ENCODE measurements at places on chromosomes 13 and 19.

GRCh38 chr13:33845572-33846302, 27.8 kb downstream of the RFC3 start:
- no peak for DNase-seq

DNA sequence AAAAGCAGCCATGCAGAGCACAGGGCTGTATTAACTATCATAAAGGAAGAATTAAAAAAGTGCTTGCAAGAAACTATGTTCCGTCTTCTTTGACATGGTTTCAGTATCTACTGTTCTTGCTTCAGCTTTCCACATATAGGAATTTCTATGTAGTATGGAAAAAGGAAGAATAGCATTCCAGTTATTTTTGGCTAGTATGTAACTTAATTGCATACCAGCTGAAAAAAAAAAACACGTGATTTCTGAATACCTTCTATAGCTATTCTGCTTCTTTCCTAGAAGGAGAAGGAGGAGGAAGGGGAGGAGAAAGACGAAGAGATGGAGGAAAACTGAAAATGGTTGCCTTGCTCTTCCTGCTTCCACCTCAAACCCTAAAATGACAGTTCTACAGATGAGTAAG, 619.0 kb downstream of the KCTD12 start:
- DNase-seq = no peak

GRCh38 chr19:6340493-6341201, 7.2 kb upstream of the ACER1 start:
- no peak for DNase-seq

GRCh38 chr13:92727118-92727517, 499.5 kb upstream of the GPC6 start:
- DNase-seq = no peak

DNA sequence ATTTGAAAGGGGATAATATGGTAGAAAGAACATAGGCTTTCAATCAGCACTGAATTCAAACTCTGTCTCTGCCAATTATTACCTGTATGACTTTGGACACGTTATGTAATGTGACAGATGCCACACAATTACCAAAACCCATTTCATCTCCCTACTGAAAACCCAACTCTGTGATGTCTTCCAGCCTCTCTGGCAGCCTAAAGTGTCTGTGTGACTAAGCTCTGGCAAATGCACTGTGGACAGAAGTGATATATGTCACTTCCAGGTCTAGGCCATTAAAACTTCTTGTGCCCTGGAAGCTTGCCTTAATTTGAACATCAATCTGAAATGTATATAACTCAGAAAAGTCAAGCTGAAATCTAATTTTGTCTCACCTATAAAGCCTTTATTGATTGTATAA, 552.0 kb downstream of the RFC3 start:
- DNase-seq = no peak

DNA sequence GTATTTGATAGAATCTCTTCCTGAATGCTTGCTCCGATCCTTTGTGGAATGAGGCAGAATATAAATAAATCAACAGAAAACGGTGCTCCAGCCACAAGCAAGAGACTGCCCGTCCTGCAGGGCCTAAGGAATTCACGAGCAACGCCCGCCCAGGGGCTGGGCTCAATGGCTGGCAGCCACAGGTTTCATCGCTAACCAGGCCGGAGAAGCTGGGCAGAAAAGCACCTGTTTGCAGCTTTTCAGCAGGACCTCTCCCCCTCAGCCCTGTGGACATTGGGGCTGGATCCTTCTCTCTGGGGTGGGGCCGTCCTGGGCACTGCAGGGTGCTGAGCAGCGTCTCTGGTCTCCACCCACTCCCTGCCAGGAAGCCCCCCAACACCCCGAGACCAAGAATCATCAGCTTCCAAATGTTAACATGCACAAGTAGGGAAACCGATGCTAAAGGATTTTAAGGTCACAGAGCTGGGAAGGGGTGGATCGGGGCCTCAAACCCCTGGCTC, 102.5 kb downstream of the GADD45B start:
- DNase-seq = no peak

- DNase-seq = no peak
Observed at GRCh38 chr13:84497613-84498012, 615.3 kb upstream of the SLITRK1 start.

GRCh38 chr13:113364901-113365582, 1.1 kb upstream of the GRTP1 start:
- DNase-seq = no peak

DNA sequence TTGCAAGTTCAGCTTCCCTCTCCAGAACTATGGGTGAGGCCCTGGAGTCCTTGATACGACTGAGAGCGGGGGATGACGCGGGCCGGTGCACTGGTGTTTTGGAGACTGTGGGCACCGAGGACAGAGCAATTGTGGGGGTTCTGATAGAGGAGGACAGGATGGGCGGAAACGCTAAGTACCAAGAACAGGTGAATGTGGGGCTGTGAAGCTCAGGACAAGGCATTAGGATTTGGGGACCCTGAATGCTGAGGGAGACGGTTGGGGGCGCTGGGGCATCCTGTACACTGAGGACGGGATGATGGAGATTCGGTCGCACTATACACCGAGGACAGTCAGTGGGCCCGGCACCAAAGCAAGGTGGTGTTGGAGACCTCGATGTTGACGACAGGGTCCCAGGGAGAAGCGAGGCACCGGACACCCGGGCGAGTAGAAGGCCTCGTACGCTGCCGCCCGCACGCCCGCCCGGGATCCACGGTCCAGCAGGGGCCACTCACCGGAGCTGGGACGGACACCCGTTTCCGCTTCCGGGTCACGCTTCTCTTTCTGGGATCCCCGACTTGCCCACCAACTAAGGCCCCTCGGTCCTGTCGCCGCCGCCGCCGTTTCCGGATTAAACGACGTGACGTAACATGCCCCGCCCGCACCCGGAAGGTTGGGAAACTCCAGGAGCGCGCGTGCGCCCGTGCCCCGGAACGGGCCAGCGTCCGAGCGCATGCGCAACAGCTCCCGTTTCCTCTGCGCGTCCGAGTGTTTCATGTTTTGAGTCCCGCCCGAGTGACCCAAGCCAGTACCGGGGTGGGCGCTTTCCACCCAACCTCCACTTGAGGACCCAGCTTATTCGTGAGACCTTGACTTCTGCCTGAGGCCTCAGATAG, at the start of gene CHMP2A:
Gene CHMP2A, minus strand, starts transcription at position 612 of the 875 bp plus-strand sequence. CDS start 893 bp downstream, outside the sequence.
- peak; percentile 99 for DNase-seq

DNA sequence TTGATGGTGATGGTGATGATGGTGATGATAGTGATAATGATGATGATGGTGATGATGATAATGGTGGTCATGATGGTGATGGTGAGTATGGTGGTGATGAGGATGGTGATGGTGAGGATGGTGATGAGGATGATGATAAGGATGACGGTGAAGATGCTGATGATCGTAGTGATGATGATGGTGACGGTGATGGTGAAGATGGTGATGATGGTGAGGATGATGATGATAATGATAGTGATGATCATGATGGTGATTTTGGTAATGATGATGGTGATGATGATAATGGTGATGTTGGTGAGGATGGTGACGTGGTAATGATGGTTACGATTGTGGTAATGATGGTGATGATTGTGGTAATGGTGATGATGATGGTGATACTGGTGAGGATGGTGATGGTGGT, 10.8 kb upstream of the BCAT2 start:
- DNase-seq = no peak

GRCh38 chr13:111663953-111664421, 343.5 kb downstream of the TEX29 start:
- no peak for DNase-seq

DNA sequence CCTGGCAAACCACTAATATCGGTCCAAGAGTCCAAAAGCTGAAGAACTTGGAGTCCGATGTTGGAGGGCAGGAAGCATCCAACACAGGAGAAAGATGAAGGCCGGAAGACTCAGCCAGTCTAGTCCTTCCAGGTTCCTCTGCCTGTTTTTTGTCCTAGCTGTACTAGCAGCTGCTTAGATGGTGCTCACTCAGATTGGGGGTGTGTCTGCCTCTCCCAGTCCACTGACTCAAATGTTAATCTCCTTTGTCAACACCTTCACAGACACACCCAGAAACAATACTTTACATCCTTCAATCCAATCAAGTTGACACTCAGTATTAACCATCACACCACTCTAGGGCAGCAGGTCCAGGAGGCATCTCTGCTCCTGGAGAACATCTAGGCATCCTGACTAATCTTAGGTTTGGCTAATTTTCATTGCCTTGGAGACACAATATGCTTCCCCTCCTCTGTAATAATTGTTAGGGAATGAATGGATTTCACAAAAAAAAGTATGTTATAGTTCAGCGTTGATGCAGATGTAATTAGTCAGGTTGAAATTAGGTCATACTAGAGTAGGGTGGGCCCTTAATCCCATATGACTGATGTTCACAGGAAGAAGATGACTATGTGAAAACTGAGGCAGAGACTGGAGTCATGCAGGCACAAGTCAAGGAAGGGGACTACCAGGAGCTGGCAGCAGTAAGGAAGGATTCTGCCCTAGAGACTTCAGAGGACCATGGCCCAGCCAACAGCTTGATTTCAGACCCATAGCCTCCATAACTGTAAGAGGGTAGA, 183.4 kb downstream of the RBM26 start:
- DNase-seq = no peak

DNA sequence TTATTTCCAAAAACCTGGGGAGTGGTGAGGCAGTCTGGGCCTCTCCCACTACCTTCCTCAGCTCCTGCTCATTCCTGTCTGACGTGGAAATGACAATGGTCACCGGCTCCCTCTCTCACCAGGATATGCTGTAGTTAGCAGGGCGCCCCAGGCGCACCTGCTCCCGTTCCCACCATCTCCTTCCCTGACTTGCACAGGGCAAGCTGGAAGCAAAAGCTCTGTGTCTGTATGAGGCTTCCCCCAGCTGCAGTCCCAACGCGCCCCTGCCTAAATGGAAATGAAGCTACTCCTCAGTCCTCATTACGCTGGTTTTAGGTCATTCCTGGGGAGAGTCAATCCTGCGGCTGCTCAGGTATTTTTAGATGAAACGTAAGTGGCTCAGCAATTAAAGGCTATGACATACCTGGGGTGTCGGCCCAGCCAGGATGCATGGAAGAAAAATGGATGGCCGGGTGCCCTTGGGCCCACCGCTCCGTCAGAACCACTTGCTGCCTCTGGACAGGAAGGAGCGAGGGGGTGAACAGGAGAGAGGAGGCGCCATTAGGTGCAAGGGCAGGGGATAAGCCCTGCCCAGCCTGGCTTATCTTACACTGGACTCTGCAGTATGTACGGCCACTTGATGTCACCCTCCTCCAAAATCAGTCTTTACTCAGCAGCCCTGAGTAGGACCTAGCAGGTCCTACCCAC, 32.4 kb downstream of the DHRS12 start:
- no peak for DNase-seq

DNA sequence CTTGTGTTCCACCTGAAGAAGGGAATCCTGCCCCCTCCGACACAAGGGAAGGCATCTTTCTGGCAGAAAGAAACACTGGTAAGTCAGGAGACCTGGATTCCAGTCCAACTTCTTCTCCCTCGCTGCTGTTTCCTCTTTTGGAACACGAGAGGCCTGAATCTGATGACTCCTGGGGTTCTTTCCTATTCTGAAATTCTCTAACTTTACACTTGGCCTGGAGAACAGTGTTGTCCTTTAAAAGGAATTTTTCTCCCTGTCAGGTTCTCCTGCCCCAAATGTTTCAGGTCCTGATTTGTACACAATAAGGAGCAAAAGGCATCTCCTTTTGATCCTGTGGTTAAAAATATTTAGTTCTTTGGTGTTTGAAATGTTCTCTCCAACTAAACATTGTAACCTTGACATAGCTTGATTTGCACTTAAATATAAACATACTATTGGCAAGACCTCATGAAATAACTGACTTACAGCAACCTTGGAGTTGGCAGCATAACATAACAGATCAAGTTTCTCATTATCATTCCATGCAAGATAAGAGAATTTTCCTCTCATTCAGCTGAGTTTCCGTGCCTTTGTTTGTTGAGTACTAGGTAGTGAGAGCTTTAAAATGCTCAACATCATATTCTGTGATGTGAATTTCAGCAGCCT, 244.8 kb downstream of the COG6 start:
- no peak for DNase-seq

- no peak for DNase-seq
Observed at GRCh38 chr19:18580311-18580710, 8.3 kb upstream of the REX1BD start.

DNA sequence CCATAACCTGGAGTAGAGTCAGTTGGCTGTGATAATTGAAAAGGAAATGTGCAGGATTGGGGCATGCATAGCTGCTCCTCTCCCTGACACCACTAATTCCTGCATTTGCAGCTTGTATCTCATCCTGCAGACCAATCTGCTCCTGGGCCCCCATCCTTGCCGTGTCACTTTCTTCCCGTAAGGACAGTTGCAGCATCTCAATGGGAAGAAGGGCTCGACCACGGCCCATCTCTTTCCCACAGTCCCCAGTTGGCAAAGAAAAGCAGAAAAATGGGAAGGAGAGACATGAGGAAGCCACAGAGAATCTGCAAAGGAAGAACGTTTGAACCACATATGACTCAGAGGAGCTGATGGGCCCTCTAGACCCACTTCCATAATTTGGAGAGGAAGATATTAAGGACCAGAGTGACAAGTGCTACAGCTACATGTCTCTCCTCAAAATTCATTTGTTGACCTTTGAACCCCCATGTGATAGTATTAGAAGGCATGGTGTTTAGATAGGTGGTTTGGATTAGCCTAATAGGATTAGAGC, 1.8 kb upstream of the SIGLEC12 start:
- DNase-seq = no peak

DNA sequence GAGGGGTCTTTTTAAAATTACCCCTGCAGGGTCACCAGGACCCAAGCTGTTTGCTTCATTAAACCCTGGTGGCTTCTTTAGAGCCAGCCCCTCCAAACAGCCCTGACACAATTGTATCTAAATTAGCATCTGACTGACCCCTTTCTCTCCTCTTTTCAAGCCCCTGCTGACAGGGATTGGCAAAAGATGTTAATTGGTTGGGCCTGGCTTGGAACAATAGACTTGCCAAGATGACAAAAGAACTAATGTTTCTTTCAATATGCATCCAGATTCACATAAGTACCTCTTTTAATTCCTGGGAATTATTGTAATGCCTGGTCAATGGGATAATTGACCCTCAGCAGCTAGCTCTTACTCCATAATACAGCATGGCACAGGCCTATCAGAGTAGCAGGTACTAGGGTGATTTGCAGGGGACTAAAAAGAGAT, 140.8 kb downstream of the SHISA2 start:
- DNase-seq = no peak

GRCh38 chr13:39590466-39591036, 12.4 kb downstream of the LHFPL6 start:
- DNase-seq = no peak

DNA sequence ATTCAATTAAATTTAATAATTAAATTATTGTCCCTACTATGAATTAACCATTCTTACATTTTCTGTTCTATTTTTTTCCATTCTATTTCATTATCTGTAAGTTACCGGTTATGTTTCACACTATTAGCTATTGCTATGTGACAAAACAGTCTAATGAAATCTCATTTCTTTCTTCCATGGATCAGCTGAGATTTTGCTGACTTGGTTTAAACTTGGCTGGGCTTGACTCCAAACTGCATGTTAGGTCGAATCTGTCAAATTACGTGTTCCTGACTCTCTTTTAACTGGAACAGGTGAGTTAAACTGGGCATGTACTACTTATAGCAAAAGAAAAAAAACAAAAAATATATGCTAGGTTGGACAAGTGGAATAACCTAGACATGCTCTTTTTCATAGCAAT, 1464.4 kb downstream of the OLFM4 start:
- DNase-seq = no peak
